ENCODE measurements at places on chromosomes 1 and 21. TPM values are rescaled to one million over a fixed set of nuclear protein-coding genes. Genes with fewer than 3 reads are reported as not detected.

DNA sequence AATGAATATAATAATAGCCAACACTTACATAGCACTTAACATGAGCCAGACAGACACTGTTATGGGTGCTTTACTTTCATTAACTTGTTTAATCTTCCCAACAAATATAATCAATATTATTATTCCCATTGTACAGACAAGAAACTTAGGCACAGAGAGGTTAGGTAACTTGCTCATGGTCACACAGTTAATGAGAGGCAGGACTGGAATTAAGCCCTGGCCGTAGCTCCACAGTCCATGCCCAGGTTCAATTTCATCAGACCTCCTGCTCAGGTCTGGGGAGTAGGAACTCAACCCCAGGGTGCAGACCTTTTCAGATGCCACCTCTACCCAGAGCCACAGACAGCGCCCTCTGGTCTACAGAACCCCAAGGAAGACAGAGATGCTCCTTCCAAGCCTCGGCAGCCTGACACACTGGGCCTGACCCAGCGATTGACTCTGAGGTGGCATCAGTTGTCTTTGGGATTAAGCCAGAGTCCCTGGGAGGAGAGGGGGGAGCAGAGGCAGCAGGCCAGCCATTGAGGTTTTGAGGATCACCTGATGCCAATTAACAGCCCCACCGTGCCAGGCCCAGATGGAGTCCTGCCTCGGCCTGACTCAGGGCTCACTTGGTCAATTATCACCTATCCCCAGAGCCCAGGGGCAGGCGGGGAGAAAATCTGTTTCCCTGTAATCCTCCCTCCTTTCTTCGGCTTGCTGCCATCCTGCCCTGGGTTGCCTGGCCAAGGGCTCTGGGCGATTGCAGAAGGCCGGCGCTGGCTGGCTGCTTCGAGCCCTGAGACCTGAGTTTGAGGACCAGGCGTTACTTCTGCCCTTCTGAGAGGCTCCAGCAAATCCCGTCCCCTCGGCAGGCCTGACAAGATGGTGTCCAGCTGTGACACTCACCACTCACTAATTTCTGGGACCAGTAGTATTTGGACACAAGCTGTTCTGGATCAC lies 116.7 kb downstream of the LACTBL1 start:
- no peaks in the 10 kb centered on the region for H3K27me3 ChIP-seq
- no peaks in the 10 kb centered on the region for H3K36me3 ChIP-seq
- no peak overlapping the region for H3K4me3 ChIP-seq
- no peaks in the 10 kb centered on the region for H3K4me1 ChIP-seq

GRCh38 chr1:19888112-19888511 lies 5.9 kb downstream of the OTUD3 start:
- no peak overlapping the region for H3K27ac ChIP-seq
- H3K27me3 ChIP-seq = no peaks in the 10 kb centered on the region
- no peak overlapping the region for H3K4me3 ChIP-seq
- no peak for DNase-seq
- H3K36me3 ChIP-seq = no peaks in the 10 kb centered on the region

GRCh38 chr1:179079113-179079761 lies 2.6 kb upstream of the TOR3A start:
- H3K4me1 ChIP-seq = peaks cover 8% of the 10 kb centered on the region
- H3K36me3 ChIP-seq = no peaks in the 10 kb centered on the region
- H3K27me3 ChIP-seq = no peaks in the 10 kb centered on the region
- no peak overlapping the region for H3K4me3 ChIP-seq
- DNase-seq = no peak

- no peak overlapping the region for H3K27ac ChIP-seq
- no peaks in the 10 kb centered on the region for H3K4me1 ChIP-seq
- H3K36me3 ChIP-seq = no peaks in the 10 kb centered on the region
- no peak for DNase-seq
Observed at GRCh38 chr21:43578677-43579303, 80.5 kb downstream of the HSF2BP start.

GRCh38 chr1:72283307-72284083 lies 1.2 kb upstream of the NEGR1 start:
- H3K27me3 ChIP-seq = no peaks in the 10 kb centered on the region
- peak overlapping the region; percentile 46 for H3K4me3 ChIP-seq
- H3K4me1 ChIP-seq = no peaks in the 10 kb centered on the region
- H3K36me3 ChIP-seq = no peaks in the 10 kb centered on the region
- peak; percentile 57 for DNase-seq

Gene PEAR1
- total RNA-seq = 2.2 TPM

DNA sequence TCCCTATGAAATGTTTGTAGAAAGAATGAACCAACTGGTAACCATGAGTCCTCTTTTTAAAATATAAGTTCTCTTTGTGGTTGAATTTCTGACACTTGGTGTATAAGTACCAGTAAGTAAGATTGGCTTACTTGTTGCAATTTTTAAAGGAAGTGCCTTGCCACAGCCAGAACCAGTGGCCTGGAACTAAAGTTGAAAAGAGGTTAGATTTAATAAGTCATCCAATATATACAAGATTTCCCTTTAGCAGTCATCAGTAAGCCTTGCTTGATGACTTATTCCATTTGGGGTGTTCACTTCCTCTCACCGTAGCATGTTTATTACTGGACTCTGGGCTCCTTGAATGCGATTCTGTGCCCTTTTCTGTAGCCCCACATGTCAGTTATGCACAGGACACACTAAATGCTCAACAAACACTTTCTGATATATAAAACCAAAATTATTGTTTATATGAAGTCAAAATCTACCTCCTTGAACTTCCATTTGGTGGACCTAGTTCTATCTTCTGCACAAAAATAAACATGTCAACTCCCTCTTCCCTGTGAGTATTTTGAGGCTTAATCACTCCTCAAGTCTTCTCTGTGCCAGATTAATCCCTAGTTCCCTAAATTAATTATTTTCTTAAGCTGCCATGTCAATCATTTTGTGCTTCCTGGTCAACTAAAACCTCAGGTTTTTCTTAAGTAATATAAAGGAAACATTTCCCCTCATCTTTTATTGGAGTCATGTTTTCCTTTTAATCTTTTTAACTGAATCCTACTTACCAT lies 218.1 kb downstream of the ST6GALNAC3 start:
- H3K4me1 ChIP-seq = no peaks in the 10 kb centered on the region
- no peaks in the 10 kb centered on the region for H3K27me3 ChIP-seq
- no peak overlapping the region for H3K27ac ChIP-seq
- H3K4me3 ChIP-seq = no peak overlapping the region
- no peaks in the 10 kb centered on the region for H3K36me3 ChIP-seq

GRCh38 chr1:2448098-2448445 lies 28.0 kb upstream of the PLCH2 start:
- H3K4me3 ChIP-seq = no peak overlapping the region
- no peak for DNase-seq
- H3K27ac ChIP-seq = no peak overlapping the region
- no peaks in the 10 kb centered on the region for H3K36me3 ChIP-seq
- H3K27me3 ChIP-seq = peaks cover 2% of the 10 kb centered on the region
- H3K4me1 ChIP-seq = no peaks in the 10 kb centered on the region

GRCh38 chr1:193590102-193590501 lies 403.7 kb upstream of the B3GALT2 start:
- no peaks in the 10 kb centered on the region for H3K36me3 ChIP-seq
- H3K27me3 ChIP-seq = no peaks in the 10 kb centered on the region
- no peak for DNase-seq

Gene OR2T29
- not detected for total RNA-seq

DNA sequence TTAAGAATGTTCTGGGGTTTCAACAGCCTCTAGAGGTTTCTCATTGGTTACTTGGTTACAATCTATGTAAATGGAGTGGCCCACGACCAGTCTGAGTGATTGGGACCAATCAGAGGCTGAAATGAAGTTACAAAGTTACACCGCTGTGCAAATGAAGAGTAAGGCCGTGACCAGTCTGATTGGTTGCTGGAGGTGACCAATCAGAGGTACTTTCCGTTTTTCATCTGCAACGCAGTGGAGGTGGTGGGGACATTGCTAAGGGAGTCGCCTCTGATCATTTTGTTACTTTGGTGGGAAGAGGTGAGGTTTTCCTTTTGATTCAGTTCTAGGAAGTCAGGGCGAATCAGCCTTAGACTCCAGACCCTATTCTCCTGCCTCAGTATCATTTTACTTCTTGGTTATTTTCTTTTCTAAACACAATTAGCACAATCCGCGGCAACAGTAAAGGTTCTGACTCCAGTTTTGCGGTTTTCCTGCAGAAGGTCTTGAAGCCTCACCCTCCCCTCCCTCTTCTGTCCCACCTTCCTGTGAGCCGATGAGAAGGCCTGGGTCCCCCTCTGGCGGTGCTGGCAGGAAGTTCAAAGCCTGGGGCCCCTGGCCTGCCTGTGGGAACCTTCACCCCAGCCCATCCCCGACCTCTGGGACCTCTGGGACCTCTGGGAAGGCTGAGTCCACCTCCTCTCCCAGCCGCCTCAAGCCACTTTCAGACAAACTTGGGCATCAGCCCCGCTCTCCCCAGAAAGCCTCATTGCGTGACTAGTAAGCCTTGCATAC lies 38.7 kb upstream of the TTC34 start:
- no peak overlapping the region for H3K27ac ChIP-seq
- H3K4me3 ChIP-seq = no peak overlapping the region
- DNase-seq = no peak

DNA sequence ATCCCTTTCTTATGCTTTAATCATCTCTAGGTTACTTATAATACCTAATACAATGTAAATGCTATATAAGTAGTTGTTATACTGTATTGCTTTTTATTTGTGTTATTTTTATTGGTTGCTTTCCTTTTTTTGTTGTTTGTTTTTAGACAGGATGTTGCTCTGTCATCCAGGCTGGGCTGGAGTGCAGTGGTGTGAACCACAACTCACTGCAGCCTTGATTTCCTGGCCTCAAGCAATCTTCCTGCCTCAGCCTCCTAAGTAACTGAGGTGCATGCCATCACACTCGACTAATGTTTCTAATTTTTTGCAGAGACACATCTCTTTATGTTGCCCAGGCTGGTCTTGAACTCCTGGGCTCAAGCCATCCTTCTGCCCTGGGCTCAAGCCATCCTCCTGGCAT lies 26.9 kb downstream of the KRTAP19-8 start:
- H3K27ac ChIP-seq = no peak overlapping the region
- no peaks in the 10 kb centered on the region for H3K27me3 ChIP-seq

Measured in right lobe of liver (tissue), 6 donors.